ENCODE measurements at places on chromosomes 4 and X.

- no peak for DNase-seq
Measured at GRCh38 chr4:123750044-123750443, 353.4 kb downstream of the SPRY1 start.

DNA sequence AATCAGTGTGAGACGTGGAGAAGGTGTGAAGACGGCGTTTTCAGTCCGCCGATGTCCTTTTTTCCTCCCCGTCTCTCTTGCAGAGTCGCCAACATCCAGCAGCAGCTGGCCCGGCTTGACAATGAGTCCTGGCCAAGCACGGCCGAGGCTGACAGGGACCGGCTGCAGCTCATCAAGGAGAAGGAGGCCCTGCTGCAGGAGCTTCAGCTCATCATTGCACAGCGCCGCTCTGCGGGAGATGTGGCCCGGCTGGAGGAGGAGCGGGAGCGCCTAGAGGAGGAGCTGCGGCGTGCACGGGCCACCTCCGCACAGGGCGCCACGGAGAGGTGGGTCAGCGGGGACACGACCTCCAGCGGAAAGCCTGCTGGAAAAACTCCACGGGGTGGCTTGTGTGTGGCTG lies 47.1 kb upstream of the CLCN4 start:
- peak; percentile 58 for DNase-seq

DNA sequence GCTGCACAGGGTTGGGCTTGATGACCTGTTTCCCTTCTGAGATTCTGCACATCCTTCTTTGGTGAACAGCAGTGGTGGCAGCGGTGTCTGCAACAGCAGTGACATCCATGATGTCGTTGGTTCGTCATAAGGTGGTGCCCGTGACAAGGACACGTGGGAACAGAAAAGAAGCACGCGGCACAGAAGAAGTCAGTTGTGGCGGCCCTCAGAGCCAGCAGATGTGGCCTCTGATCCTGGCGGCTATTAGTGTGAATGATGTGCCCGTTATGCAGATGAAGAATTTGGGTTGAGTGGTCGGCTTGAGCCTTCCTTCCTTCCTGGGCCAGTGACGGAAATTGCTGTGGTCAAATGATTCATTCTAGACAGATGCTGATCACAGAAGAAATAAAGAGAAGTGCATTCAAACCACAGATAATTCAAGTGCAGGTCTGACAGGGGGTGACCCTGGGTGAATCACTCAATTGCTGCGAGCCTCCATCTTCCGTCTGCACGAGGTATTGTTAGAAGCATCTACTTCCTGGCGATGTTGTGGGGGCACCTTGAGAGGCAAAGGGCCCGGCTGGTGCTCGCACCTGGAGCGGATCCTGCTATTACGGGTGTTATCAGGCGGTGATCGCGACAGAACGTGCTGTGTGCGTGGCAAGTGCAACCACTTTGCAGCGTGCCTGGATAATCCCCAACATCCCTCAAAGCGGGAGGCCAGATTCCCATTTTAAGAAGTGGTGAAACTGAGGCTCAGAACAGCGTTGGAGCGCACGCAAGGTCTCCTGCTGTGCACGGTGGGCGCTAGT lies 215.2 kb upstream of the PSAPL1 start:
- DNase-seq, result no peak

GRCh38 chr4:107757283-107757682 lies 37.2 kb upstream of the PAPSS1 start:
- no peak for DNase-seq

- DNase-seq, result peak; percentile 51
Measured at GRCh38 chrX:154368630-154369448, 5.6 kb downstream of the FLNA start.

DNA sequence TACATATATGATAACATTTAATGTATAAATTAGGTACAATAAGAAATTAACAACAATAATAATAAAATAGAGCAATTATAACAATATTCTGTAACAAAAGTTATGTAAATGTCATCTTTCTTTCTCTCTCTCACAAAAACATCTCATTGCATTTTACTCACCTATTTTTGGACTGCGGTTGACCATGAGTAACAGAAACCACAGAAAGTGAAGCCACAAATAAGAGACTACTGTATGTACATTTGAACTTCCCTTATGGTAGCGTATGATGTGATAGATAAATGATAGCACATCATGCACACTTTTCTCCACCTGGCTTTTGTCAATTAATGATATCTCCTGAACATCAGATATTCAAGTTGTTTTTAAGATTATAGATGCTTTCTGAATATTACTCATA lies 80.5 kb downstream of the HNRNPD start:
- no peak for DNase-seq

GRCh38 chr4:83388313-83388676 lies 53.6 kb upstream of the HPSE start:
- no peak for DNase-seq

DNA sequence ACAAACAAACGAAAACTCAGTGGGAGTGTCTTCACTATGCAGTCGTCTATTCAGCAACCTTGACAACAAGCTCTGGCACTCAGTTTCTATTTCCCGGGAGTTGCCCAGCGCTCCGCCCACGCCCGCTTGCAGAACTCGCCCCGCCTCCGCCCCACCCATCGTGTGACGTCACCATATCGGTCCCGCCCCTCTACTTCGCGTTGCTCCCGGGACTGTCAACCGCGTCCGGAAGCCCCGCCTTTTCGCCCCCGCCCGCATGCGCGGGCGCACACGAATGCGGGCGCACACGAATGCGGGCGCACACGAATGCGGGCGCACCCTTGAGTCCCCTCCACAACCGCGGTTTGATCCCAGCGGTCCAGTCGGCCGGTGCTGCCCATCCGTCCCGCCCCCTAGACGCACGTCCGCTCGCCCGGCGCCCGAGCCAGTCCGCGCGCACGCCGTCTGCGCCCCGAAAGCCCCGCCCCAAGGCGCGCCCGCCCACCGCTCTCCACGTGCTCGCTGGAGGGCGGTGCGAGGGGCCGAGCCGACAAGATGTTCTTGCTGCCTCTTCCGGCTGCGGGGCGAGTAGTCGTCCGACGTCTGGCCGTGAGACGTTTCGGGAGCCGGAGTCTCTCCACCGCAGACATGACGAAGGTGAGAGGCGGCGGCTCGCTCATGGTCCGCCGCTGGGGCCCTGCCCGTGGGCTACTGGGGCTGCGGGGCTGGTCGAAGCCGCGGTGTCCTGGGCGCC lies at the start of gene LAP3:
TSS of gene LAP3 (plus strand) at position 267 of the 733 bp plus-strand sequence. CDS start at position 535, 268 bp downstream.
- DNase-seq, result peak; percentile 97

DNA sequence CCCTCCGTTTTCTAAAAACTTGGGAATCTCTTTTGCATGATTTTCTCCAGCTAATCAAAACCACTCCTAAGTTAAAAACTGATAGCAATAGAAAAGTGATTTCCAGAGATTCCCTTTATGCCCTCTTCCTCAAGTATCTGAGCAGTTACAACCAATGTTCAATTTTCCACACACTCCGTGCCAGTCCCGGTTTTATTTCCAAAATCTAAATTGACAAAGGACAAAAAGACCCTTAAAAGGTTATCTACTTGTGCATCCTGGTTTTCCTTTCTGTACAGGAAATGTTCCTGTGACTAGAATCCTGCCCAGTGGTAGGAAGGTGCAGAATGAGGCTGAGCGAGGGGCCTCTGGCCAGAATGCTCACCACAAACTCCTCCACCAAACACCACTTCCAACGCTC lies 1.3 kb downstream of the SFRP2 start:
- DNase-seq, result no peak

Data from hindlimb muscle (tissue), 1 donor.